ENCODE measurements at places on chromosomes 4 and X. TPM values are rescaled to one million over a fixed set of nuclear protein-coding genes. Genes with fewer than 3 reads are reported as not detected.

TRIM75 gene
- total RNA-seq = not detected

H2BW2 gene
- not detected for total RNA-seq

HTR2C gene
- total RNA-seq = not detected

FGB gene
- 0.26 TPM for total RNA-seq

EPHA5 gene
- total RNA-seq = not detected

RASSF6 gene
- total RNA-seq = 2.2 TPM

C4orf50 gene
- total RNA-seq = 0.10 TPM

HAND2 gene
- not detected for total RNA-seq

DNA sequence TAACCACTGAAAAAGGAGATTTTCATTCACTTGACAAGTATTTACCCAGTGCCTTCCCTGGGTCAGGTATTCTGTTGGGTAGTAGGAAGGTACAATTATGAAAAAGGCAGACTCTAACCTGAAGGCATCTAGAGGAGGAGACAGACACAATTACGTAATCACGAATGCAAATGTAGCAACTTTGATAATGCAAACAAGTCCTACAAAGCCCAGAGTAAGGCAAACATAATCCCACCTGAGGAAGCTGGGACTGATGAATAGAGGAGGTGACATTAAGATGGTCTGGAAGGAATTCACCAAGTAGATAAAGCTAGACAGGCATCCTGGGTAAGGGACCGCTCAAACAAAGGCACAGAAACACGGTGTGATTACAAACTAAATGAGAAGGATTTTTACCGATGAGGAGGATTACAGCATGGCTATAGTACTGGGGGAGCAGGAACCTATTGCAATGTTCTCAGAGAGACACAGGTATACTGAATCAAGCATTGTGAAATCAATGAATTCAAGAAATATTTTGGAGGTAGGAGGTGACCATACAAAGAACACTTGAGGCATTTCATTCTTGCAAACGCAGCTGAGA lies 37.1 kb downstream of the TMEM150C start:
- DNase-seq = no peak

DNA sequence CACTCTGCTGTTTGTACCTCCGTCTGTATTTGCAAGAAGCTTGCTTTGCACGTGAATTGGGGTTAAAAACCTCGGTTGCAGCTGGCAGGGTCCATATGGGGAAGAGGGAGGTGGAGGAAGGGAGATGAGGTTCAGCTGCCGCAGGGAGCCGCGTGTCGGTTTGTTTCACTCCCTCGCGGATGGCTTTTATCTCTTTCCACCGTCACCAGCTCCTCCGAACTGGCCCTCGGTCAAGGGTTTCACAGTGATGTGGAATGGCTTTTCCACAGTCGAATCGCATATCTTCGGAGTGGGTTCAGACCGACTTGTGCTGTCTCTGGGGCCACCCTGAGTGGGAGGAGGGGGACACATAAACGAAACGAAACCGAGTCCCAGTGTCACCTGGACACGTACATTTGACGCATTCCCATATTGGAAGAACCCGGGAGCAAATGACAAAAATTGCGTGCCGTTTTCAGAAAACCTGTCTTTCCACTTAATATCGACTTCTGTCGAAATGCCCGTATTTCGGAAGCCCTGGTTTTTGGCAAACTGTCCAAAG lies 929 bp downstream of the ZBTB33 start:
- no peak for DNase-seq

DNA sequence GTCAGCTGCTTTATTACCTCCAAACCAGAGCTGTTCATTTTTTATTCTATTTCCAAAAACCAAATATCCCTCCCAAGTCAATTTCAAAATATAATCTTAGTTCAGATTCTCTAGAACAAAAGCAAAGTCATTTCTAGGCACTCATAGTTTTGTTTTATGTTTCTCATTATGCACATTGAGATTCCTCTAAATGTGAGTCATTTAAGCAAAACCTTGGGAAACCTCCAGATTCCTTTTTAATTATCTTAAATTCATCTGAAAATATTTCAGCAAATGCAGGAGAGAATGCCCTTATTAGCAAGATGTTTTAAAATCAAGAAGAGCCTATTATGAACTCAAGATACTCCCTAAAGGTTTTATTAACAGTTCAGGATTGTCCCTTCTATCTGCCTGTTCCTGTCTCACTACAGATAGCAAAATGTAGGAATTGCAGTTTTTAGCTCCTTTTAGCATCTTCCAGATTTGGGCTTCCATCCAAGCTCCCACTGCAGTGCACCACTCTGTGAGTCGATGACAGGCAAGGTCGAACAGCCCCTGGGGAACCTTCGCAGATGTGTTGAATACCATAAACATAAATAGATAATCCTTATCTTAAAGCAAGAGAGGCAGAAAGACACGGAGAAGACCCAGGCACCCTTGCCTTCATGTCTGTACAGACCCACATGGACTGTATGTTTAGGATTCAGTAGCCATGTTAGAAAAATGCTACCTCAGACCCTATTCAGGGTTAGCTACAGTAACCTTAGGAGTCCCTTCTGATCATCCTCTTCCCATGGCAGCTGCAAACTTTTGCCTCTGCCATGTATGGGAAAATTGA lies 11.3 kb upstream of the SLC9A7 start:
- no peak for DNase-seq

DNA sequence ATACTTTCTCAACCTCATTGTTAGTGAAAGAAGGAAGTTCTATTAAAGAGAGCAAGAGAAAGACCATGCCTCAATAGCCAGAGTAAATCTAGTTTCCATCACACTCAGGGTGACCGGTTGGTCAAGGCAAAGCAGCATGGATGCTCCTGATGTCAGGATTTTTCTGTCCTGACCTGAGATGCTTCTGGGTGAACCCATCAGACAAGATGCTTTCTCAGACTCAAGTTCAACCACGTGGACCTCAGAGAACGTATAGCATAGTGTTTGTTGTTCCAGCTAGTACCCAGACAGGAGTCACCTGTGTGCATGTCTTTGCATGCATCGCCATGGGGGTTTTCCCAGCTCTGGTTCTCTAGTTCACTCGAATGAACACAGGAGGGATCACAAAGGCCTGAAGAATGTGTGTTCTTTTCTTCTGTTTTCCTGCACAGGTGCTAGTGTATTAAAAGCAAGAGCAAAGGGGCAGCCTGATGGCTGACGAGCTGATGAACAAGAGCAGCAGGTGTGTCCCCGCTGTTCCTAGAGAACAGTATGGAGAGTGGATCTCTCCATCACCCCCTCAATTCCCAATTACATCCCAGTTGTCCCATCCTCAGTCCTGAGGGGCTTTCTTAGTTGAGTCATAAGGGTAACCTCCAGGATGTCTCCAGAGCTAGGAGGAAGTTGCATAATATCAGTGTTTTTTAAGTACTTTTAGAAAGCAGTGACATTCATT lies 110.5 kb upstream of the ENPP6 start:
- no peak for DNase-seq

GRCh38 chr4:123825596-123826291 lies 429.1 kb downstream of the SPRY1 start:
- no peak for DNase-seq

- DNase-seq = no peak
Measured at GRCh38 chr4:26356081-26356501, 35.3 kb downstream of the RBPJ start.

DNA sequence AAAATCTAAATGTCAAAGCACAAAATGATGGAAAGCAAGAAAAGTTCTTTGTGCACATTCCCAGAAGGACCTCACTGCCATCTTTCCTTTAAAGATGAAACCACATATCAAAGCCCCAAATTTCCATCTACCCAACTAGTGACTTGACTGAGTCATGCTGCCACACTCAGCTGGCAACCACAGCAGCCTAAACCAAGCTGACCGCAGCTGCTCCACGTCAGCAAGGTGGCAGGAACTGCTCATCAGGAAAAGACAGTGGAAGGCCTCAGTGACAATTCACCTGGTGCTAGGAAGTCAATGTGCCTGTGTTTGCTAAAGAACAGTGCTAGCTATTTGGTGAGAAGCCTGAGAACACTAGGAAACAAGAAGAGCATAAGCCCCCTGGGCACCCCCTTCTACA lies 26.1 kb downstream of the ACOX3 start:
- no peak for DNase-seq

DNA sequence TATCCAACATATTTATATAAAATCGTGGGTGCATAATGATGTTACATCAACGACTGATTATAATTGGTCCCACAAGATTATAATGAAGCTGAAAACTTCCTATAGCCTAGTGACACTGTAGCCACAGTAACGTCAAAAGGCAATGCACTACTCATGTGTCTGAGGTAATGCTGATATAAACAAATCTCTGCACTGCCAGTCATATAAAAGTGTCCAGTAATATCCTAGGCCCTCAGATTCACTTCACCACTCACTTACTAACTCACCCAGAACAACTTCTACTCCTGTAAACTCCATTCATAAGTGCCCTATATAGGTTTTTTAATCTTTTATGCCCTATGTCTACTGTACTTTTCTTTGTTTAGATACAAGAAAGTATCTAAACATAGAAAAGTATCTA lies 18.8 kb downstream of the FRYL start:
- no peak for DNase-seq

DNA sequence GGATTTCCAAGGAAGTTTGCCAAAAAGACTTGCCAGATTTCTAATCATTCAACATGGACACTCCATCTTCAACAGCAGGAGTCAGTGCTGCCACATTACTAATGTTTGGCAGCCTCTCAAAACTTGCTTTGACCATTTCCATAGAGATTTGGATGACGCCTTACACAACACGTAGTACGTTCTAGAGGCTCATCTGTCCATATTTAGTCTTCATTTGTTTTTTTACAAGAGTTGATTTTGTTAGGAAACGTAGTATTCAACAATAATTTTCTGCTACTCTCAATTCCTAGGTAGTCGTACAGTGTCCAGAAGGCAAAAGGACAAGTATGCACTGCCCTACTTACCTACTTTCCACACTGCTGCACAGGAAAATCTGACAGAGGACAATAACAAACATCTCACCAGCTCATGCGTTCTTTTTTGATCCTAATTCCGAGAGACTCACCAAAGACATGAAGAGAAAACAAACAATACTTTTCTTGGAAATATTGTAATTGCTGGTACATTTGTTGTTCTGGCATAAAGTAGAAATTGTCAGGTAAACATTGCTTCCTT lies 117.3 kb downstream of the SNCA start:
- DNase-seq = no peak

DNA sequence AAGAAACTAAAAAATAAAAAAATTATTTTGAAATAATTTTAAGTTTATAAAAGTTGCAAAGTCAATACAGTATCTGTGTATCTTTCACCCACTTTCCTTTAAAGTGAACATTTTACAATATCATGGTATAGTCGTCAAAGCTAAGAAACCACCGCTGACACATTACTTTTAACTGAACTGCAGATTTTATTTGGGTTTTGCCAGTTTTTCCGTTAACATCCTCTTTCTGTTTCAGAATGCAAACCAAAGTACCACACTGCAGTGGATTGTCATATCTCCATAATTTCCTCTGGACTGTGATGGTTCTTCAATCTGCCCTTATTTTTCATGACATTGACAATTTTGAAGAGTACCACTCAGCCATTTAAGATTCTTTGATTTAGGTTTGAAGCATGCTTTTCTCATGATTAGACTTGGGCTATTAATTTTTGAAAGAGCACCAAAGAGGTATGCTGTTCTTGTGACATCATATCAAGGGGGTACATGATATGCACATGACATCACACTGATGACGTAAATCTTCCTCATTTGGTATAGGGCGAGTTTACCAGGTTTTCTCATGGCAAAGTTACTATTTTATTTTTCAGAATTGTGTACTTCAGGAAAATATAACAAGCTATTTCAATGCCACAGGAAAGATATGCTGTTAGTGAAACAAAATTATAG lies 3.6 kb upstream of the CXCL1 start:
- DNase-seq = no peak

DNA sequence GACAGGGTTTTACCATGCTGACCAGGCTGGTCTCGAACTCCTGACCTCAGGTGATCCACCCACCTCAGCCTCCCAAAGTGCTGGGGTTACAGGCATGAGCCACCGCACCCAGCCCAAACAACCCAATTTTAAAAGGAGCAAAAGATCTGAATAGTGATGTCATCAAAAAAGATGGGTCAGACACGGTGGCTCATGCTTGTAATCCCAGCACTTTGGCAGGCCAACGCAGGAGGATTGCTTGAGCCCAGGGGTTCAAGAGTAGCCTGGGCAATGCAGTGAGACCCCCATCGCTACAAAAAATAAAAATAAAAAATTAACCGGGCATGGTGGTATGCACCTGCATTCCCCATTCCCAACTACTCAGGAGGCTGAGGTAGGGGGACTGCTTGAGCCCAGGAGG lies 6.1 kb downstream of the ELF2 start:
- no peak for DNase-seq

DNA sequence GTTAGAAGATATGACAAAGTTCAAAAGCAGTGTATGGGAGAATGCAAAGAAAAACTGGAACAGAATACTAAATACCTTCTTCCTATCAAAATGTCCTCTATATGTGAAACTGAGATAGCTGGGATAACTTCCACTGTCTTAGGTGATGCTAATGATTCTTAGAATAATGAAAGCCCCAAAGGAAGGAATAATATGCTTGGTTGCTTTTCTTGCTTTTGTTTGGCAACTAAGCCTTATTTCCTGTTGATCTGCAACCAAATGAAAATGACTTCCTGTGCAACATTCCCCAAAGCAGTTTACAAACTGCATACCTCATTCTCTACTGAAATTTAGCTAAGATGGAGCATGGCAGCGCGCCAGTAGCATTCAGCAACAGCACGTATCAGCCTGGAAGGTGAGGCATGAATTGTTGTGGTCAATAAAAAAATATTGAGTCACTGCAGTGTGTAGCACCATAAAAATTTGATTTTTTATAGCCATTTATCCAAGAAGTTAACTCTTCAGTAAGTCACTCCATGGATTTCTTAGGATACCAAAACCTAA lies 18.7 kb downstream of the NDNF start:
- no peak for DNase-seq

DNA sequence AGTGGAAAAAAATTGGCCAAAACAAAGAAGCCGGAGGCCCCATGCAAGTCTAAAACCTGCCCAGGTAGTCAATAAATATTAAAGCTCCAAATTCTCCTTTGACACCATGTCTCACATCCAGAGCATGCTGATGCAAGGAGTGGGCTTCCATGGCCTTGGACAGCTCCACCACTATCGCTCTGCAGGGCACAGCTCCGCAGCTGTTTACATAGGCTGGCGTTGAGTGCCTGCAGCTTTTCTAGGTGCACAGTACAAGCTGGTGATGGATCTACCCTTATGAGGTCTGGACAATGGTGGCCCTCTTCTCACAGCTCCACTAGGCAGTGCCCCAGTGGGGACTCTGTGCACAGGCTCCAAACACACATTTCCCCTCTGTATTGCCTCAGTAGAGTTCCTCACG lies 84.2 kb upstream of the LANCL3 start:
- no peak for DNase-seq

GRCh38 chr4:20251031-20251795 lies 492 bp upstream of the SLIT2 start:
- no peak for DNase-seq

DNA sequence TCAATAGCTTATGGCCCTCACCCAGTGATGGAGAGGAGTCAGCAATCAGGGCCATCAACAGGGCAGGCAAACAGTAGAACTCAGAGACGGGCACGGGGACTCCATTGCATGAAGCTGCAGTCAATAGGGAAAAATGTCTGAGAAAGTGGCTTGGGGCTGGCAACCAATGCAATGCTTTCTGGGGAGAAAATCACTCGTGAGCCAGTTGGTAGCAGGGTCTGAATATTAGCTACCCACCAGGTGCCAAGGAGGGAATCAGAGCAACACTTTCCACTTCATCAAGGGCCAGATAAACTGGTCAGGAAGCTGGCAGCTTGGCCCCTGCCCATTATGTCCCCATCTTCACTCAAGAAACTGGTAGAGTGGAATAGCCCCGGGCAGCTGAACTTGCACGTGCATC lies 80.7 kb downstream of the STARD8 start:
- no peak for DNase-seq
